ENCODE measurements at places on chromosomes 5 and 9.

GRCh38 chr5:142973932-142974331 is 203.8 kb downstream of the ARHGAP26 start:
- no peak for DNase-seq

DNA sequence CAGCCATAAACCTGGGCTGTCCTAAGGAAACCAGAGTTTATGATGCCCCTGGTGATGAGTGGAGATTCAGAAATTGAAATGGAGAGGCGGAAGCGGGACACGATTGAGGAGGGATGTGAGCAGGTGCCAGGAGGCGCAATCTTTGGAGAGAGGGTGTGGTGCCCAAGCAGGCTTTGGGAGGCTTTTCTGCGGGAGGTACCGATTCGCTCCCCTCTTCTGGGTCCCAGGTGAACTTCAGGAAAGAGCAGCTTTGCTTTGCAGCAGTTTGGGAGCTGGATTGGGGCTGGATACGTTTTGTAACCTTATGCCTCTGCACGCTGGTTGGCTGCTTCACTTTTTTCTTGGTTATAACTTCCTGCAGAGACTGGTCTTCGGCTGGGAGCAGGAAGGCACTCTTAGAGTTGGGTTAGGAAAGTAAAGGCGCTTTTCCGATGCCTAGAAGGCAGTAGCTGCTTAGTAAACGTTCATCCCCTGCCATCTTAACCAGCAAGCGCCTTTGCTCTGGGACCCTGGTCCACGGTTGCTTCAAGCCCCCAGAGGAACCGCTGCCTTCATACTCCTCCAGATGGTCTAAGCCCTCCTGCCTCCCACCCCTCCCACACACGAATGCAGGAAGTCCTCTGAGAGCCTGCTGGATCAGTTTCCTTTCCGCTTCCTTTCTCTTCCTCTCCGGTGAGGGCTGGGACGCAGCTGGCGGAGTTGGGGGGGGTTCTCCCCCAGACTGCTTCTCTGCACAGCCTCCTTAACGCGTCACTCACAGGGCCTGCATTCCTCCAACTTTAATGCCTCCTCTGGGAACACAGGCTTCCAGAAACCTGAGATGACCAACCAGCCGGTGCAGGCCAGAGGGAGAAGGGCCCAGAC is 15.2 kb upstream of the NEK6 start:
- DNase-seq = no peak

DNA sequence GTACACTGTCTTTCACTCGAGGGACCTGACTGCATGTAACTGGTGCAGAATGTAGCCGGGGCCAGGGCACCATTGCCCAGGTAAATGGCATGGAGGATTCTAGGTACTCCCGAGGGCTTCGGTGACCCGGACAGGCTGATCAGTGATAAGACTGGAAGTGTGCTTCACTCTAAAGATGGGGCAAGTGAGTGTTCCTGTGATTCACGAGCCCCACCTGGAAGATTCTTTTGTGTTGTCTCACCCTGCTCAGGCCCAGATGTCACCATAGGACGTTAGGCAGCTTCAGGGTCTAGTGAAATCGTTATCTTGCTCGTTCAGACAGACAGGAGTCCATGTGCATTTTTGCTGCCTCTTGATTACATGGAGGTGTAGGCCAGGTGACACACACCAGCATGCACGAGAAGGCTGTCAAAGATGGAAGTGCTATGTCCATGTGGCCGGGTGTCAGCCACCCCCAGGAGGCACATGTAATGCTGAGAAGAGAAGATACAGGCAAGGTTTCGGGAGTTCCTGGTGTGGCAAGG is 73.9 kb downstream of the WNK2 start:
- no peak for DNase-seq

DNA sequence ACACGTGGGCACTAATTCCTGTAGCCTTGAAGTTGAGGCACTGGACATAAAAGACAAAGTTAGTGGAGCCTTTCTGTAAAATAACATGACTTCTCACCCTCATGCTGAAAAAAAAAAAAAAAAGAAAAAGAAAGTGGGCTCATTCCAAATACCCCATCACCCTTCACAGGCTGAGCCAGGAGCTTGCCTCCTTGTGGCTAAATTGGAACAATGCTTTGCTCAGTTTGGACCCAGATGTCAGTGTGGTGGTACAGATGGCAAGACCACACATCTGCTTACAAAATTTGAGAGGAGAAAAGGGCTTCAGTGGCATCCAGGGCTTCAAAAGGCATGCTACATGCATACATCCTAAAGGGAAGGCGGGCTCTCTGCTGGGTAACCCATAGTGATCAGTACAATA is 342.8 kb downstream of the EBF1 start:
- no peak for DNase-seq

GRCh38 chr5:100757618-100758017 is 145.5 kb downstream of the ST8SIA4 start:
- no peak for DNase-seq

DNA sequence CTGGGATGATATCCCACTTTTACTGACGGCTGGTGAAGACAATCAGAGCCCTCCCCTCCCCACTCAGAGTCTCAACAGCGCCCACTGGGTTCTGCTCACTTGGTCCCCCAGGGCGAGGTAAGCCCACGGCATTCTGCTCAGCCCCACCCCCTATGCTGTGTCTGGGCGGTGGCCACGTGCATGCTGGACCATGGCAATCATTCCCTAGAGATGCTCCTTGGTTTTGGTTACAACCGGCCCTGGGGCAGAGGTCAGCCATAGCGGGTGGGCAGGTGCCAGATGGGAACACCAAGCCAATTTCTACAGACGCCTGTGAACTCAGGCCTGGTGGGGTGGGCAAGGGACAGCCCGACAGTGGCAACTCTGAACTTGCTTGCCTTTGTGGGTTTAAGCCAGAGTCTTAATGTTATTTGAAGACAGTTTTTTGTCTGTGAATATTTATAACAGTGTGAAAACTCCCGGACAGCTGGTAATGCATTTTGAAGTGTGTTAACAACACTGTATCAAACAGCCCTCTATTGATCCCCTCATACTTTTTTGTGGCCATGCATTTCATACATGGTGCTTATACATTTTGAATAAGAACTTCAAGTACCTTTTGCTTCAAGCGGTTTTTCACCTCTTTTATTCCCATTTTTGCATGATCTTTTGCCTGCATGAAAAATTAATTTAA is 94.2 kb downstream of the CRB2 start:
- no peak for DNase-seq

DNA sequence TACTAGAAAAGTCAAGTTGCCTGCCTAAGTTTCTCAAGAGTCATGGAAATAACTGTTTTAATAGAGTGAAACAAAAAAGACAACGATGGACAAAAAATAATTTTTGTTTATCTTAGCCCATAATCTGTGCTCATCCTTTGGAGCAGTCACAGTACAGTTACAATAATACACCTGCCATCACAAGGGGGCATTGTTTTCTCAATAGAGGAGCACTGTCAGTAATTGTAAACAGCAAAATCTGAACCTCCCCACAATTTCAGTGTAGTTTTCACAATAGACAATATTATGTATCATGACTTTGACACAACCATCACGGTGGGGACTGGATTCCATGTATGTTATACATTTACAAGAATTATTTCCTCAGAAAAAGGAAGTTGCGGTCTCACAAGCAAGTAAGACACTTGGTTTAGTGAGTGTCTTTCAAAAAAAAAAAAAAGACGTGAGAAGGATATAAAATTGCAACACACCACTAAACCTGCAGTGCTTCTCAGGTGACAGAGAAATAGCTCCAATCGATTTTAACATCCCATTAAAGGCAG is 586.3 kb downstream of the PTPRD start:
- no peak for DNase-seq

GRCh38 chr5:149378241-149378820 is 761 bp downstream of the IL17B start:
- no peak for DNase-seq

DNA sequence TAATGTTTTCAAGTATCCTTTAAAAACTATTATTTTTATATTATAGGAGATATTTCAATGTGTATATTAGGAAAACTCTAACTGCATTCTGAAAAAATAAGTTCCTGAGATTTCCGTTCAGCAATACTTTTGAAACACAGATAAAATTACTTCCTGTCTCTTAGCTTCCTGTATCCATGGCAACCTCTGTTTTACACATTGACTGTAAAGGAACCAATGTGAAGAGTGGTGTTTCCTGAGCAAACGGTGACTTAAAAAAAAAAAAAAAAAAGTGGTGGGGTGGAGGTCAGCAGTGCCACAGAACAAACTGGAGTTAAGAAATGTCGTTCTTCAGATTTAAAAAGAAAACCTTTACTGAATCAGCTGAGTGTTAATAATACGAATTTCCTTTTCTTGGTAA is at the start of gene LRRC70:
Gene LRRC70, plus strand, starts transcription at position 280 of the 400 bp plus-strand sequence. CDS start 620 bp downstream, outside the sequence.
- DNase-seq = no peak

- peak; percentile 12 for DNase-seq
These were observed 88.3 kb downstream of the RAPGEF1 start for GRCh38 chr9:131651599-131651998.

GRCh38 chr5:124061068-124061430 is 549.1 kb downstream of the CSNK1G3 start:
- no peak for DNase-seq

DNA sequence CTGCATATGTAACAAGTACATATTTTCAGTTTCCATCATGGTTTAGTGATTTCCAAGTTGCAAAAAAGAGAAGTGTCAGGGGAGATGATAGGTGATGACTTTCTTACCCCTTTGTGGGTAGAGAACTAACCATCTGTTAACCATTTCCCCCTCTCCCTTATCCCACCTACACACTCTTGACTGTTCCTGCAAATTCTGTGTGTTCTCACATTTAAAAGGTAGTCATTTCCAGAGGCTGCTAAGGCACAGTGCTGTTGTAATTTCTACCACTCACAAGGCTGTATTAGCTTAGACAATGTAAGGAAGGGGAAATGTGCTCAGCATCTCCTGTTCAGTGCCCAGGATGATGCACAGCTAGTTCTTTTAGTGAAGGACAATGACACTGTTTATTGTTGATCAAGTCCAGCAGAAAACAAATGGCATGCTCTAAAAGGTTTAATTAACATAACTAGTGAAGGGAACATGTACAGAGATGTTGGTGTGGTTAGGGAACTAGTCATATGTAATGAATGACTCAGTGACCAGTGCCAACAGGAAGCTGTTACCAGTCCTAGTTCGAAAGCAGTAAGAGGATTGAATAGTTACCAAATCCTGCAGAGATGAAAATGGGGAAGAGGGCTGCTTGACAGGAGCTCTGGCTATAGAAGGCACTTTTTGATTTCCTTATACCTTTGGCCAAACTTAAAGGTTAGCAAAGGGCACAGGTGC is 165.1 kb downstream of the PLK2 start:
- DNase-seq = peak; percentile 57

DNA sequence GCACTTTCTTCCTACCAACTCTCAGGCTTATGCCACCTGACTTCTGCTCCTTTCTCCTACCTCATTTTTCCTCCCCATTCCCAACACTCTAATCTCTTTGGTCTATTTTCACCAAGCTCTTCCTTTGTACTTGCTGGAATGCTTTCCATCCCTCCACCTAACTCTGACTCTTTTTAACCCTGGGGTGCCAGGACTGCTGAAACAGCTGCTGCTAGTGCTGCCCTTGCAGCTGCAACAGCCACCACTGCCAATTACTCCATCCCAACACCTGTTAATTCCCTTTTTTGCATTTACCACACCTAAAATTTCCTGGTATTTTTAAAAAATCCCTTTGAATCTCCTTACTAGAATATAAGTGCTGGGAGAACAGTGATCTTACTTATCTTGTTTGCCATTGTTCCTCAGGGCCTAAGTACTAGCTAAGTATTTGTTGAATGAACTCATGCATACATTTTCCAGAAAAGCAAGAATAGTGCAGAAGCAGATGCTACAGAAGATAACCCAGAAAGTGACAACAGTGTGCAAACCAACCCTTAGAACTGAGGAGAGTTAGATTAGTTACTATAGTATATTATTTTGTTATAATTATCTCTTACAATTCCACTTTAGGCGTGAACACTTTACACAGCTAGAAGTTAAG is 11.5 kb downstream of the NADK2 start:
- DNase-seq = no peak

DNA sequence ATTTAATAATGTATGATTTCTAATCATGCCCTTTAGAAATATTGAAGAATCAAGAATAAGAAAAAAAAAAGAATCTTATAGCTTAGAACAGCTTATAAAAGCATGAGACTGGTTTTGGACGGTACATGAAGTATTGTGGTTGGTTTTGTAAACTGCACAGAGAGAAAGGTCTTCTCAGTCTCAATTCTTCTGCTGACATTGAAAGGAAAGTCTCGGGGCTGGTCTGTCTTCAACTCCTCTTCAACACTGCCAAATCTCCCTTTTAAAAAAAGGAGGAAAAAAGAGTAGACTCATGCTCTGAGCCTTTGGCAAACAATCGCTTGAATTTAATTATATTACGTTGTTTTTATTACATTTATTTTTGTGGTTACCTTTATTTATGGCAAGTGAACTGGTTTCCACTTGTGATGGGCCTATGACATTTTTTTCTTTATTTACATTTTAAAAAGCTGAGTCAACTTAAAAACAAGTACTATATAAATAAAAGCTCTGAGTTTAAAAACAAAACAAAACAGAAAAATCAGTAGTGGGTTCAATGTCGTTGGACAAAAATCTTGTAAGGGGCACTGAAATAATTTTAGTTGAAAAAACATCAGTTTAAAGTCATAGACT is 32.8 kb upstream of the EBF1 start:
- no peak for DNase-seq

DNA sequence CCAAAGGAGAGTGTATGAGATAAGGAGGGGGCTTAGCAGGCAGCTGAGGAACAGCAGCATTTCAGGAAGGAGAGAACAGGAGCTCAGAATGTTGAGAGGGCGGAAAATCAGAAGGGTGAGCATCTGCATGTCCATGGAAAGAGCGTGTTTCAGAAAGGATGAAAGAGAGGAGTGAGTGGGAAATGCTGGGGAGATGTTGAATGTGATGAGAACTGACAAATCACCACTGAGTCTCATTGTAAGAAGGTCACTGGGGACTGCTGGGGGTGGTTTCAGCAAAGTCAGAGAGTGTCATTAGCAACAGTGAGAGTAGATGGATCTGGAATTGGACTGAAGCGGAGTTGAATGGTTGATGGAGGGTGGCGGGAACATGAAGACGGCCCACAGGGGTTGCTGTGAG is 65.8 kb downstream of the ANKRD33B start:
- no peak for DNase-seq

- no peak for DNase-seq
These were observed 33.0 kb upstream of the SLC25A51 start for GRCh38 chr9:37936965-37937364.

- DNase-seq = peak; percentile 88
These were observed 807 bp upstream of the PLGRKT start for GRCh38 chr9:5438301-5439162.

DNA sequence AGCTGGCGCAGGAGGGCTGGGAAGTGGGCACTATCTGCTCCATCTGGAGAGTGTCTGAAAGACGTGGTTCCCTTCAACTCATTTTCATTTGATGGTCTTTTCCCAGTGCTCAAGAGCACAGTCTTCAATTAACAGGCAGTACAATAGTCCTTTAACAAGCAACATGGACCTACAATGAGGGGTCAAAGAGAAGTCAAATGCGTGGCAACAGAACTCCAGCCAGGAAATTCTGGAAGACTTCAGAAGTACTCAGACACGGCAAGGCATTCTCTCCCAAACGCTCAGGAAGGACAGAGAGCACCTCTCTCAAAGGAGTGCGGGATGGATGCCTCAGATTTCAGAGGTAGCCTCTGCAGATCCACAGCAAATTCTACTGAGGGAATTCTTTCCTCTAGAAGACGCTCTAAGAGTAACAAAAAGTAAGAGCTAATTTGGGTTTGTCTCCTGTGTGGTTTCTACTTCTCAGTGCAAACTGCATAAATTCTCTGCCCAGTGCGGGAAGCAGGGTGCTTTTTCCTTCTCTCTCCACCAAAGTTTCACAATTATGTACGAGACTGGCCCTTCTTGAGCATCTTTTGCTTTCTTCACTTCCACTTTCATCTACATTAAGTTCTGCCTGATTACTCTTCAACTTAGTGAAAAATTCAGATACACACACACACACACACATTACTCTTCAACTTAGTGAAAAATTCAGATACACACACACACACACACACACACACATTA is 56.4 kb downstream of the LHFPL2 start:
- DNase-seq = no peak

Data from RCC 7860 (cell line).